ENCODE measurements at places on chromosomes 12 and 14. TPM values are rescaled to one million over a fixed set of nuclear protein-coding genes. Genes with fewer than 3 reads are reported as not detected.

YARS2 gene
- total RNA-seq: 16.3 TPM

FOXN3 gene
- total RNA-seq: 105 TPM

CISTR gene
- not detected for total RNA-seq

SERPINA9 gene
- total RNA-seq: not detected

All from mononuclear cell (primary cell).